ENCODE measurements at places on chromosomes 7 and 10. TPM values are rescaled to one million over a fixed set of nuclear protein-coding genes. Genes with fewer than 3 reads are reported as not detected.

MKX gene
- total RNA-seq, result 0.15 TPM

SPDYE6 gene
- not detected for total RNA-seq

PLXDC2 gene
- 17.0 TPM for total RNA-seq

CPA4 gene
- total RNA-seq, result not detected

SFR1 gene
- total RNA-seq, result 4.4 TPM

POLD2 gene
- total RNA-seq, result 72.6 TPM

SGCE gene
- 21.2 TPM for total RNA-seq

LBX1 gene
- total RNA-seq, result not detected

PARP12 gene
- total RNA-seq, result 48.3 TPM

FAM25A gene
- not detected for total RNA-seq

CALN1 gene
- not detected for total RNA-seq

SUN3 gene
- total RNA-seq, result not detected

OR13A1 gene
- total RNA-seq, result not detected

DAGLB gene
- 10.5 TPM for total RNA-seq

ZSCAN25 gene
- 7.3 TPM for total RNA-seq

DNA sequence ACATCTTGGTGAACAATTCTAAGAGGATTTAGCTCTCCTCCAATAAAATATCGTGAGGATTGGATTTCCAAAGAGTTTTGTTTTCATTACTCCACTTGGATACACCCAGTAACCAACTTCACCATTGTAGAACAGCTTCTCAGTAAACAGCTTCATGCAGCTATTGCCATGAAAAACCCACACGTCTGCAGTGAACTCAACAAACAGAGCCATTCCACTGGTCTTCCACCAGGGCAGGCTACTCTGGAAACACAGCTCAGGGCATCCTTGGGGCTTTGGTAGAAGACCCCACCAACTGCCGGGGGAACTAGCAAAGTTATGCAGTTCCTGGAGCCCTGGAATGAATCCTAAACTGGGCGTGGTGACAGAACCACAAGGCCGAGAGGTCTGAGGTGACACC lies 77.4 kb downstream of the CALN1 start:
- H3K27me3 ChIP-seq, result peaks cover 48% of the 10 kb centered on the region
- no peaks in the 10 kb centered on the region for H3K4me1 ChIP-seq
- no peak overlapping the region for H3K4me3 ChIP-seq
- H3K27ac ChIP-seq, result no peak overlapping the region
- no peaks in the 10 kb centered on the region for H3K36me3 ChIP-seq

- H3K36me3 ChIP-seq, result no peaks in the 10 kb centered on the region
- no peak overlapping the region for H3K4me3 ChIP-seq
- peaks cover 58% of the 10 kb centered on the region for H3K4me1 ChIP-seq
- no peak overlapping the region for H3K27ac ChIP-seq
- H3K27me3 ChIP-seq, result no peaks in the 10 kb centered on the region
Measured at GRCh38 chr10:70355051-70356021, 27.1 kb downstream of the LRRC20 start.

DNA sequence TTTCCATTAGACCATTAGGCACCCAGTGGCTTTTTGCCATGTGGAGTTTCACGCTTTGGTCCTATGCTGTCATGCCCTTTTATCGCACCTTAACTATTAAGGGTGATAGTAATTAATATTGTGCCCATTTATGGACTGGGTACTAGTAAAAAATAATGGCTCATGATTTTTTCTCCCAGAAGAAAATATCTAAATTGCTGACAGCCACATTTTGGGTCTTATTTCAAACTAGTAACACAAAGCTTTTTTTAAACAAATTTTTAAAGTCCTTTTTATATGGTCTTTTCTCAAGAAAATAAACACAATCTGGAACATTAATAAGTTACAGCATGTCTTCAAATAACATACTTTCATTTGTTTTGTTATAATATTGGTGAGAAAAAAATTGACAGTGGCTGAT lies 179.7 kb downstream of the ANKRD7 start:
- H3K36me3 ChIP-seq, result no peaks in the 10 kb centered on the region
- H3K4me3 ChIP-seq, result no peak overlapping the region
- no peak for DNase-seq
- no peak overlapping the region for H3K27ac ChIP-seq
- no peaks in the 10 kb centered on the region for H3K4me1 ChIP-seq

DNA sequence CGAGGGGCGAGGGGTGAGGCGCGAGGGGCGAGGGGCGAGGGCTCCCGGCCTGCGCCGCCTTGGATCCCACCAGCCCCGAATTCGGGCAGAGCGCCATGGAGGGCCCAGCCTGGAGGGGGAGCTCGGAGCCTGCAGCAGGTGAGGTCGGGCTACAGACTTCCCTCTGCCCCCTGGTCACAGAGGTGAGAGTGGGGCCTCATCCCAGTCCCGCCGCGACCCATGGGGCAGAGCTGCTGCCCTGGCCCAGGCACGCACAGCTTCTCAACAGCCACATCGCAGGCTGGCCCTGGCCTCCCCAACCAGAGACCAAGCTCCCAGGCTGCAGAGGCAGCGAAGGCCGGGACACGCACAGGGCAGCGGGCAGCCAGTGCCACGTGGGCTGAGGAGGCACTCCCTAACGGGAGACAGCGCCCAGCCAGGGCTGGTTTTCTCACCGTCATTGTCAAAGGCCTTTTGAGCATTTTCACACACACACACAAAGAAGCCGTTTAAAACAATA lies 191.8 kb downstream of the PTPRN2 start:
- no peaks in the 10 kb centered on the region for H3K4me1 ChIP-seq
- H3K36me3 ChIP-seq, result no peaks in the 10 kb centered on the region
- no peak for DNase-seq
- no peak overlapping the region for H3K4me3 ChIP-seq
- H3K27me3 ChIP-seq, result no peaks in the 10 kb centered on the region

GRCh38 chr10:68442971-68443370 lies 28.8 kb downstream of the DNA2 start:
- no peak overlapping the region for H3K27ac ChIP-seq
- no peak overlapping the region for H3K4me3 ChIP-seq
- DNase-seq, result no peak

GRCh38 chr10:409408-410040 lies 274.3 kb downstream of the ZMYND11 start:
- peaks cover 16% of the 10 kb centered on the region for H3K4me1 ChIP-seq
- peaks cover 17% of the 10 kb centered on the region for H3K36me3 ChIP-seq
- H3K27ac ChIP-seq, result no peak overlapping the region
- no peaks in the 10 kb centered on the region for H3K27me3 ChIP-seq
- H3K4me3 ChIP-seq, result no peak overlapping the region

- H3K4me1 ChIP-seq, result peaks cover 4% of the 10 kb centered on the region
- H3K27me3 ChIP-seq, result peaks cover 63% of the 10 kb centered on the region
- no peaks in the 10 kb centered on the region for H3K36me3 ChIP-seq
- peak; percentile 7 for DNase-seq
Measured at GRCh38 chr10:25934621-25935139, 651 bp downstream of the MYO3A start.

- peaks cover 9% of the 10 kb centered on the region for H3K4me1 ChIP-seq
Measured at GRCh38 chr10:131091682-131092081, 219.8 kb downstream of the TCERG1L start.

DNA sequence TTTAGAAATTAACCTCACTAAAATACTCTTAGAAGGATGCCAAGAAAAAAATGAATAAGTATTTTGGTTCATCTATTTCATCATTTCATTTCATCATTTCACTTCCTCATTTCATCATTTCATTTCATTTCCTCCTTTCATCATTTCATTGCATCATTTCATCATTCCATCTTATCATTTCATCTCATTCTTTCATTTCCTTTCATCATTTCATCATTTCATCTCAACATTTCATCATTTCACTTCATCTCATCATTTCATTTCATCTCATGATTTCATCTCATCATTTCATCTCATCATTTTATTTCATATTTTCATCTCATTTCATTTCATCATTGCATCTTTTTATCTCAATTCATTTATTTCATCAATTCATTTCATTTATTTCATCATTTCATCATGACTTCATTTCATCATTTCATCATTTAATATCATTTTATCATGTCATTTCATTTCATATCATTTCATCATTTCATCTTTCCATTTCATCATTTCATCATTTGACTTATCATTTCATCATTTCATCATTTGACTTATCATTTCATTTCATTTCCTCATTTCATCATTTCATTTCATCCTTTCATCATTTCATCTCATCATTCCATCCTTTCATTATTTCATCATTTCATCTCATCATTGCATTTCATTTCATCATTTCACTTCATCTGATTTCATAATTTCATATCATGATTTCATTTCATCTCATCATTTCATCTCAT lies 129.9 kb downstream of the ZNF92 start:
- no peaks in the 10 kb centered on the region for H3K4me1 ChIP-seq
- no peak overlapping the region for H3K4me3 ChIP-seq
- no peaks in the 10 kb centered on the region for H3K36me3 ChIP-seq
- no peak for DNase-seq
- no peak overlapping the region for H3K27ac ChIP-seq

DNA sequence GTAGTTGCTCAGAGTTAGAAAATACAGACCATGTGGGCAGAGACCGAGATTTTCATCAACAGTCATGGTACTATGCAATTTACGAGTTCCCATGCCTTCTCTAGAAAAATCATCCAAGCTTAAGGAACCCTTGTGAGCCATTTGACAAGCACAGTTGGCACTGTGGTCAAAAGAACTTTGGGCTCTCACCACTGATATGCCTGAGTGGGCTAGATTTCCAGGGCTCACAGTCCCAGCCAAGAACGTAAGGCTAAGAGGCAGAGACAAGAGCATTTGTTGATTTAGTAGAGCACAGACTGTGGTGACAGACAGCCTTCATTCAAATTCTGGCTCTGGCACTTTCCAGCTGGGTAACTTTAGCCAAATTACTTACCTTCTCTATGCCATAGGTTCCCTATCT lies 407.0 kb downstream of the SORCS1 start:
- H3K4me3 ChIP-seq, result no peak overlapping the region
- no peaks in the 10 kb centered on the region for H3K4me1 ChIP-seq
- no peaks in the 10 kb centered on the region for H3K36me3 ChIP-seq
- no peak overlapping the region for H3K27ac ChIP-seq

DNA sequence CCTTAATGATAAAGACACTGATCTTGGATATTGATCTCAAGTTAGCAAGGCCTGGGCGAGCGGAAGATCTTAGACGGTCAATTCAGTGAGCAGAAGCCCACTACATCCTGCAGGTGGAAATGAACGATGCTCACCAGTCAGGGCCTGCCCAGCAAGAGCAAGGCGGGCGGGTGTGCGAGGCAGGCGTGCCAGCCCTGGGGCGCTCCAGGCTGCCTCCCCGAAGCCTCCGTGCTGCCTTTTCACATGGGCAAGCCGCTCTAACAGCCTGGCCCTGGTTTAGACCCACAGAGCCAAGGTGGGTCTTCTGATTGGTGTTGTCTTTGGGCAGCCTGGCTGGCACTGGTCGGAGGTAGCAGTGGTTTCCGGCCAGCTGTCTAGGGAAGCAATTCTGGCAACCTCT lies 475.1 kb upstream of the FOXK1 start:
- no peaks in the 10 kb centered on the region for H3K4me1 ChIP-seq
- no peak overlapping the region for H3K27ac ChIP-seq
- H3K4me3 ChIP-seq, result no peak overlapping the region
- no peak for DNase-seq
- H3K36me3 ChIP-seq, result no peaks in the 10 kb centered on the region

DNA sequence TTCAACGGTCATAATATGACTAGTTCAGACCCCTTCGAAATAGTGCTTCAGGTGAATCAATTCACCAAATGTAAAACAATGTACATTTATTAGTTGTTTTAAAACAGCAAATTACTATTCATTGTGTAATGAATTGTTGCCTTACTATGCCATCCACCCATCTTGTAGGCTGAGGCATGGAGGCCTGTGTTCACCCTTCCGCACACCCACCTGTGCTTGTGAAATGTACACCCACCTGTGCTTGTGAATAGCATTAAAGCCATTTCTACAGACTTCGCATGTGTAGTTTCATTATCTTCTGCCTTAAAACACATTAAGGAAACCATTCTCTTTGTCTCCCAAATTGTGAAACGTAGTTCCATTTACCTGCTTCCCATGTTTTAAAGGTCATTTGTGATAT lies 16.8 kb downstream of the CLRN3 start:
- H3K4me3 ChIP-seq, result no peak overlapping the region
- DNase-seq, result no peak
- H3K36me3 ChIP-seq, result no peaks in the 10 kb centered on the region
- no peak overlapping the region for H3K27ac ChIP-seq
- H3K27me3 ChIP-seq, result no peaks in the 10 kb centered on the region
- peaks cover 24% of the 10 kb centered on the region for H3K4me1 ChIP-seq

- H3K4me3 ChIP-seq, result no peak overlapping the region
- H3K27ac ChIP-seq, result no peak overlapping the region
- no peaks in the 10 kb centered on the region for H3K36me3 ChIP-seq
- DNase-seq, result no peak
- H3K4me1 ChIP-seq, result no peaks in the 10 kb centered on the region
- no peaks in the 10 kb centered on the region for H3K27me3 ChIP-seq
Measured at GRCh38 chr10:22308390-22308789, 7.8 kb upstream of the COMMD3 start.

DNA sequence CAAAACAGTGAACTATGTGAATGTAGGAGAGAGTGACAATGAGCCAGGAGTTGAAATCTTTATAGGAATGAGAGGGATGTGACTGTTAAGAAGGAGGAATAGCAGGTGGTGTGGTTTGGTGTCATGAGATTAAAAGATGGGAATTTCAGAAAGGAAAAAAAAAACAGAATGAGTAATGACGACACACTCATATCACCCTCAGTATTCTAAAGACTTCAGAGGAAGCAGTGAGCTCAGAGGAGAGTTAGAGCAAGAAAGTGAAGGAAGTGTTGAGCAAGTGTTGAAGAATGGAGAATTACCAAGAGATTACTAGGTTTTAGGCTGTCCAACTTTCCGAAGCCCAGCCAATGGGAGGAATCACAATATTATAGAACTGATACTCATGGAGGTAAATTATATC lies 220.5 kb upstream of the HGF start:
- peaks cover 49% of the 10 kb centered on the region for H3K36me3 ChIP-seq
- H3K4me1 ChIP-seq, result no peaks in the 10 kb centered on the region
- H3K27ac ChIP-seq, result no peak overlapping the region
- no peak overlapping the region for H3K4me3 ChIP-seq
- H3K27me3 ChIP-seq, result no peaks in the 10 kb centered on the region
- DNase-seq, result no peak

GRCh38 chr7:91431601-91432000 lies 167.4 kb downstream of the FZD1 start:
- no peaks in the 10 kb centered on the region for H3K27me3 ChIP-seq
- no peak for DNase-seq
- H3K4me3 ChIP-seq, result no peak overlapping the region
- no peaks in the 10 kb centered on the region for H3K36me3 ChIP-seq

GRCh38 chr10:19877466-19878255 lies 61.4 kb downstream of the PLXDC2 start:
- no peak overlapping the region for H3K4me3 ChIP-seq
- H3K27ac ChIP-seq, result no peak overlapping the region
- H3K4me1 ChIP-seq, result peaks cover 7% of the 10 kb centered on the region

GRCh38 chr10:50614444-50615137 lies 9.2 kb downstream of the SGMS1 start:
- H3K27ac ChIP-seq, result no peak overlapping the region
- H3K4me1 ChIP-seq, result peaks cover 61% of the 10 kb centered on the region
- no peak for DNase-seq
- H3K36me3 ChIP-seq, result no peaks in the 10 kb centered on the region

All from heart right ventricle (tissue), 16 donors.